ENCODE measurements at places on chromosomes 12 and 14. TPM values are rescaled to one million over a fixed set of nuclear protein-coding genes. Genes with fewer than 3 reads are reported as not detected.

DNA sequence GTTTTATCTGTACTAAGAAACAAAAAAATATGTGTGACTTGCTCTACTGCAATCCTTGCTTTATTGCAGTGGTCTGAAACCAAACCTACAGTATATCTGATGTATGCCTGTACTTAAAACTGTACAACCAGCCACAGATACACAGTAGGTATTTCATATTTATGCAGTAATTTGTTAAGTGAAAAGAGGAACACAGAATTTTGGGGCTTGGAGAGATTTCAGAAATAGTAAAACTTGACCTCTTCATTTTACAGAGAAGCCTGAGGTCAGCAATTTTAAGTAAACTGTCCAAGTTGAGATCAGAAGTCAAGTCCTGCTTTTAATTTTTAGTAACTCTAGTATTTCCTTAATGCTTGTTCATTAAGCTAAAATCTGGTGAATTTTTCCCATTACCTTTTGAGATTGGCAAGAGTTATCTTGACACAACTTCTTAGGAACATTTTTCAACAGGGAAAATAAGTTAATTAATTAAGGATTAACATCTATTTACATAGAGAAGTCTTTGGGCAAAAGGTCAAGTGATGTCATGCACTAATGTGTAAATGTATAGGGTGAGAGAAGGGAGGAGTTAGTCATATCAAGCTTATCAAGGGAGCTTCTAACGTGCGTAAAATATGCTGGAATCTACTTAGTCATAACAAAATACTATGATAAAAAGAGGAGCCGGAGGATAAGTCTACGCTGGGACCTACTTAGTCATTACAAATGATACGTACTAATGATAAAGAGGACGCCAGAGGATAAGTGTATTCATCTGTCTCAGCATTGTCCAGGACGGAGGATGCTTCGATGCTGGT lies 66.0 kb upstream of the GTF2A1 start:
- H3K27ac ChIP-seq, result no peak overlapping the region
- H3K4me3 ChIP-seq, result no peak overlapping the region
- no peaks in the 10 kb centered on the region for H3K4me1 ChIP-seq
- no peaks in the 10 kb centered on the region for H3K36me3 ChIP-seq
- H3K27me3 ChIP-seq, result peaks cover 5% of the 10 kb centered on the region

DNA sequence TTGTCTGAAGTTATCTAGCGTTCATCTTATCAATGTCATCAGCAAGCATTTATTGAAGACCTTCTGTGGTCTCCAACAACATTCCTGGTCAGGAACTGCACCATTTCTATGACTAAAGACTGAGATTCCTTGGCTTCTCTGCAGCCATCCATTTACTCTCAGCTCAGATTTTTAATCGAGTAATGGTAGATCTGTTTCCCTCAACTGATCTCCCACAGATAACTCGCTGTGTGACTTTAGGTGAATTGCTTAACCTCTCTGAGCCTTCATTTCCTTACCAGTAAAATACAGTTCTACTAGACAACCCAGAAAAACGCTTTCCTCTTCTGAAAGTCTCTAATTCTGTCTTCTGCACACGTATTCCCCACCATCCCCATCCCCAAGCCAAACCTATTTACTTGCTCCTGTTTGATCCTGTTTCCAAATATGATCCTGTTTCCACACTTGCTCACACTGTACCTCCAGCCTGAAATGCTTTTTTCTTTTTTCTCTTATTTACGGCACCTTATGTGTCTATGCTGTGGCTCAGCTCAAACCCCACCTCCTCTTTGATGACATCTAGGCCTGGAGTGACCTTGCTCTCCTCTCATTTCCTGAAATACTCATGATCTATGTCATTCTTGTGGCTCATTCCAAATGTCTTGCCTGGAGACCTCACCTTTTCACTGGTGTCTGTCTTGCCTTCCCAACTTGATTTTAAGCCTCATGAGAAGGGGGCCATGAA lies 21.8 kb downstream of the PLXNC1 start:
- no peak overlapping the region for H3K4me3 ChIP-seq
- peaks cover 43% of the 10 kb centered on the region for H3K36me3 ChIP-seq
- peaks cover 52% of the 10 kb centered on the region for H3K4me1 ChIP-seq
- no peak for DNase-seq
- no peak overlapping the region for H3K27ac ChIP-seq
- H3K27me3 ChIP-seq, result no peaks in the 10 kb centered on the region

DNA sequence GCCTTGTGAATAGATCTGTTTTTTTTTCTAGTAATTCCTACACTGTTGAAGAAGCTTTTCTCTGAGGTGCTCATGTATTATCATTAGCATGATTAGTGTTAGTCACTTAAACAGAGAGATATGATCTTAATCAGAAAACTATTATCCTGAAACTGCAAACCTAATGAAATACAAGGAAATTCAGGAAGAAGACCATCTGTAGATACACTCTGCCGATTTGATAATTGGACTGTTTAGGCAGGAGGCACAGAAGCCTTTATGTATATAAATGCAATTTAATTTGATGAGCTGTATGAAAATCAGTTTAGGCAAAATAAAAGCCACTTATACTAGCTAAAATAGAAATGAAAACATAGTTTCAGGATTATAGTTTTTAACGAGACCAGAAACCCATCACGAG lies 23.3 kb downstream of the PDZRN4 start:
- no peaks in the 10 kb centered on the region for H3K4me1 ChIP-seq
- no peak overlapping the region for H3K4me3 ChIP-seq
- DNase-seq, result no peak
- no peak overlapping the region for H3K27ac ChIP-seq
- H3K27me3 ChIP-seq, result no peaks in the 10 kb centered on the region

DNA sequence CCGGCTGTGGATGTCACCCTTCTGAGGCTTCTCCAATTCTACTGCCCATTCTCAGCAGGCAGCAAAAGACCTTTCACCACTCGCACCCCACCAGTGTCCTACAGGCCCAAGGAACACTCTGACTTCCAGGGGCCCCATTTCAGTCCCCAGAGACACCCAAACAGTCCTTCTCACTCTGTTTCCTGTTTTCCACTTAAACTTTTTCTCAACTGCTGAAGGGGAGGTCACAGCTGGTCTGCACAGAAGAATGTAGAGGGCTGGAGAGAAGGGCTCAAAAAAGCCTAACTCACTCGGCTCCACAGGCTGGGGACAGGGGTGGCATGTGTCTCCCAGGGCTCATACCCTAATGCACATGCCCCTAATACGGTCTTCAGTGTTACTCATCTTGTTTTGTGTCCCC lies 4.2 kb upstream of the DTX1 start:
- H3K36me3 ChIP-seq, result no peaks in the 10 kb centered on the region
- no peak for DNase-seq
- no peak overlapping the region for H3K4me3 ChIP-seq
- H3K27ac ChIP-seq, result no peak overlapping the region

- H3K27ac ChIP-seq, result no peak overlapping the region
- peaks cover 13% of the 10 kb centered on the region for H3K36me3 ChIP-seq
- H3K4me3 ChIP-seq, result no peak overlapping the region
- no peaks in the 10 kb centered on the region for H3K27me3 ChIP-seq
These were observed 190.8 kb downstream of the SLC41A2 start for GRCh38 chr12:104767261-104767660.

Gene GDF11
- total RNA-seq, result 13.9 TPM

Gene NRDE2
- 23.5 TPM for total RNA-seq

Gene CLEC1A
- not detected for total RNA-seq

Gene TAS2R13
- total RNA-seq, result 1.1 TPM
